ENCODE measurements at places on chromosomes 2 and 18.
A peak's percentile ranks its signal among the peaks of the same experiment; 100 is the strongest.

DNA sequence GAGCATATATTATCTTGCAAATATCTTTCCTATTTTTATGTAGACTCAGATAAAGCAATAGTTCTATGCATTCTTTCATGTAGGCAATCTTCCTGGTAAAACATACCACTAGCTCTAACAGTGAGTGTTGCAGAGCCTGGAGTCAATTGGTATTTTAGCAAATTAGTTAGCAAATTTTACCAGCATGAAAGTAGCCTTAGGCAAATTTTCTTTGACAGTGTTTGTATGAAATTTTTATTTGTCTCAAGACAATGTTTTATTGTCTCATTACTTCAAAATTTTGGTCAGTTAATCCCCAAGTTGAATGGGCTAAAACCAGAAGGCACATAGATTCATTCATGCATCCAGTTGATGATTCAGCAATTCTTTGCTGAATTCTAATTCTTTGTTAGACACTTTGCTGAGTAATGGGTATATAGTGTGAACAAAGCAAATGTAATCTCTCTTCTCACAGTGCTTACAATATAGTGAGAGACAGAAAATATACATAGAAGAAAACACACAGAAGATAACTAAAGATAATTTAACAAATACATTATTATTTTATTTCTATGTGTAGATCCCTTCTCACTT lies 27.1 kb downstream of the SLC38A11 start:
- DNase-seq = no peak

DNA sequence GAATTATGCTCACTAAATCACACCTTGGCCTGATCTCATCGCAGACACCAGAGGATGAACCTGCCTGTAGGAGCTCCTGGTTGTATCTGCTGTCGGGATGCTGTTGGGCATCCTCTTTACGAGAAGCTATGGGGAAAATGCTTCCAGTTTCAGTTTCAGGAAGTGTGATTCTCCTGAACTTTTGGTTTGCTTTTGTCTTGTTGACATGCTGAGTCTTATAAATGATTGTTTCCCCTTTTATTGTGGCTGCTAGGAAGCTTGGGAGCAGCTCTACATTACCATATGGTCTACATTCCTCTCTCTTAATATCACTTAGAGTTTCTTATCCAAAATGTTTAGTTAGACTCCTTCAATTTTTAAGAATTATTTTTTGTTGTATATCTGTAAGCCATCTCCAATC lies 227.5 kb downstream of the MTX2 start:
- no peak for DNase-seq

- peak; percentile 2 for DNase-seq
Observed at GRCh38 chr2:238644095-238645081, 203.5 kb upstream of the TWIST2 start.

DNA sequence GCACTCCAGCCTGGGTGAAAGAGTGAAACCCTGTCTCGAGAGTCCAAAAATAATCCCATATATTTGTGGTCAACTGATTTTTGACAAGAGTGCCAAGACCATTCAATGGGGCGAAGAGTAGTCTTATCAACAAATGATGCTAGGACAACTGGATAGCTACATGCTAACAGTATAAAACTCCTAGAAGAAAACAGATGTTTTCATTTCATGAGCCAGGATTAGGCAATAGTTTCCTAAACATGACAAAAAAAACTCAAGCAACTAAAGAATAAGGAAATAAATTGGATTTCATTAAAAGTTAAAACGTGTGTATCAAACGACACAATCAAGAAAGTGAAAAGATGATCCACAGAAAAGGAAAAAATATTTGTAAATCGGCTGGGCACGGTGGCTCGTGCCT lies 6.3 kb downstream of the LIMS2 start:
- DNase-seq = no peak

DNA sequence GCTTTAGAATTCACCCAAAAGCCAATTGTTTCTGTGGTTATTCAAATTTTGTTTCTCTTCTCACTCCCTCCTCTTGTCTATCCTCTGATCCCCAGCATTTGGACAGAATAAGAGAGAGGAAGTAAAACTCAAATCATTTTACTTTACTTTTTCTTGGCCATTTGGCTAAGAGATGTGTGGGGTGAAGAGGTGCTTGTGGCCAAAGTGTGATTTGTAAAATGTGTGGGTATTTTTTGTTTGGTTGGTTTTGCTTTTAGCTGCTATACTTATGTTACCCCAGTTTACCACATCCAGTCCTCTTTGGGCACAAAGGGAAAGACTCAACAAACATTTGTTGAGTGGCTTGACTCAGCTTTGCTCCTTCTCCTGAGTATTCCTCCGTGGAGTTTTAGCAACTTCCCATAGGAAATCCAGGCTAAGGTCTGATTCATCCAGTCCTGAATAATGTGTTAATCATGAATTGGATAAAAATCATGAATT lies 109.1 kb upstream of the CYP1B1 start:
- no peak for DNase-seq

DNA sequence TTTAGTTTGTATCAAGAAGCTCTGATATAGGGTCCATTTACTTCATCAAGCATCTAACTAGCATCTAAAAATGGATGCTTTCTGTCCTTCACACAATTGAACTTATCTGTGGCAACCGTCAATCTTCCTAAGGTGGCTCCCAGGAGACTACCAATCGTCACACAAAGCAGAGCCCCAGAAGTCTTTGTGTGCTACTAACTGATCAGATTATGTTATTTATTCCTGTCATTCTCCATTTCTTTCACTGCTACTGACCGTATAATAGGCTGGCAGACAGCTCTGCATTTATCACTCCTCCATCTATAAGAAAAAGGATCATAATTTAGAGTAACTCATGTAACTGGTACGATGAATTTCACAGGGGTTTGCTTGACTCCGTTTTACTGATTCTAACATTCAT lies 585.0 kb upstream of the NXPH2 start:
- no peak for DNase-seq

DNA sequence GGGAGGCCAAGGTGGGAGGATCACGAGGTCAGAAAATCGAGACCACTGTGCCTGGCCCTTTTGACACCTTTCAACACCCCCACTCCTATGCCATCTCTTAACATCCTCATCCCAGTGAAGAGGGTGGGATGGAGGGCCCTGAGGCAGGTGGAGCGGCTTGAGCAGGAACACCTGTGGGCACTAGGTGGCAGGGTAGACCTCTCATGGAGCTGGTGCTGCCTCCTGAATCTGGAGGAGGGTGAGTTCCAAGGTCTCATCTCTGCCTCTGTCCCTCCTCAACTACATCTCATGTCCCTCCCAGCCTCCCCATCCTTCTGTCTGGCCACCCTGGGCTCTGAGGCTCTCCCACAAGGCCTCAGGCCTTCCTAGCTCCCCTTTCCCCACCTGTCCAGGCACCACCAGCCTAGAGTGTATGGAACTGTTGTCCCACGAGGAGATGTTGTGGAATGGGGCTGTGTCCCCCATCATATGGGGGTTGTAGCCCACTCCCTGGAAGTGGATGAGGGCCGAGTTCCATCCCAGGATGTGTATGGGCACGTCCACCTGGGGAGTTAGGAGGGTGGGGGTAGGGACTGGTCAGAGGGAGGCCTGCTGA lies 17.0 kb upstream of the CRYBA2 start:
- no peak for DNase-seq

GRCh38 chr18:79378536-79379250 lies 17.0 kb upstream of the NFATC1 start:
- peak; percentile 70 for DNase-seq

DNA sequence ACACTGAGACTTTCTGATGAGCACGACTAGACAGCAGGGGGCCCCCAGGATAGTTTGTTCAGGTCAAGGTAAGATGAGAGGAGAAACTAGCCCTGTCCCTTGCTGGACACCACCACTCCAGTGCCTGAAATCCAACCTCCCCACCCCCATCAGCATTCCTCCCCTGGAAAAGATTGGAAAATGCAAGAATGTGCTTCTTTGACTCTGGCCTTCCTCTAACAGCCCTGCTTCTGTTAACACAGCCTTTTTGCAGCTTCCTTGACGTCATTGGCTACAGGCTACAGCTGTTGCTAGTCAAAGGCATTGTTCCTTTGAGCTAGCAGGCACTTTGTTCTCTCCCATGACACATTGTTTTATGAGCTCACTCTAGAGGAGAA lies 20.1 kb upstream of the LTBP1 start:
- DNase-seq = no peak

- DNase-seq = no peak
Observed at GRCh38 chr18:65526099-65526498, 224.7 kb upstream of the CDH7 start.

GRCh38 chr2:214574084-214574781 lies 163.4 kb downstream of the VWC2L start:
- peak; percentile 44 for DNase-seq

DNA sequence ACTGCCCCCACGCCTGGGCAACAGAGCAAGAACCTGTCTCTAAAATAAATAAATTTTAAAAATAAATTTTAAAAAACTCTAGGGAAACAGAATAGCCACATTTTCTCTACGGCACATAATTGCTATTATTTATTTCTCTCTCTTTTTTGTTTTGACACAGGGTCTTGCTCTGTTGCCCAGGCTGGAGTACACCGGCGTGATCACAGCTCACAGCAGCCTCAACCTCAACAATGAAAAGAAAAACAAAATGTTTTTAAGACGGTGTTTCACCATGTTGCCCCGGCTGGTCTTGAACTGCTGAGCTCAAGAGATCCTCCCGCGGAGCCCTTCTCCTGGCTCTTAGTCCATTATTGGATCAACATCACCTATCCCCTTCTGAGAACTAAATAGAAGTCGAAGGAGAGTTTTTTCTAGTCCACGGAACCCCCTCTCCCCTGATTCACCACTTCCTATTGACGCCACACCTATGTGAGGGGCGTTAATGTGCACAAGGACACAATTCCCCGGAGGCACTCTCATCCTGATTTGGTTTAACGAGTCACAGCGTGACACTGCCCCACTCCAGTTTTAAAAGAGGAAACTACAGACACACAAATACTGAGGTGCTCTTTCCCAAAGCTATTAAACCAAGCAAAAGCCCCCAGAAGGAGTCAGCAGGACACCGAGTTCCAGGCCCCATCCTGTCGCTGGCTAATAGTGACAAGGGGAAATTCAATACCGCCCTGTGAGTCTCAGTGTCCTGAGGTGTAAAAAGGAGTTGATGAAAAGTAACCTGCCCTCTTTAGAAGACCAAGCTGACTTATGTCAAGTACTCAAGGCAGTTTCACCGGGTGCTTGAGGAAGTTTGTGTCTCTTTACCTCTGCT lies 1.1 kb downstream of the NPC1 start:
- DNase-seq = peak; percentile 48

DNA sequence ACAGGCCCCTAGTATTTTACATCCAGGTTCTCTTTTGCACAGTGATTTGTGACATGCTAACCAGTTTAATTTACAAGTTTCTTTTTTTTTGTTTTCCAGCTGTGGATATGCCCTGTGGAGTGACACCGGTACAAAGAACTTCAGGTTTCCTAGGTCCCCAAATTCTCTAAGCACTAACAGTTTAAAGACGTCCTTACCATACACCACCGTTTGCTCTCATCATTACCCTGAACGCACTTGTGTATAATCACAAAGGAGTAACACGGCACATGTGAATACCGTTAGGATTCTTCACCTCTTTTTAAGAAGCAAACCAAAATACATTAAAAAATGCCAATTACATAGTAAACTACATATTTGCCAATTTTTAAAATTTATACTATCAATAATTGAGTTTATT lies 853 bp downstream of the LANCL1 start:
- DNase-seq = no peak

- DNase-seq = no peak
Observed at GRCh38 chr18:37572736-37573135, 7.1 kb upstream of the CELF4 start.

DNA sequence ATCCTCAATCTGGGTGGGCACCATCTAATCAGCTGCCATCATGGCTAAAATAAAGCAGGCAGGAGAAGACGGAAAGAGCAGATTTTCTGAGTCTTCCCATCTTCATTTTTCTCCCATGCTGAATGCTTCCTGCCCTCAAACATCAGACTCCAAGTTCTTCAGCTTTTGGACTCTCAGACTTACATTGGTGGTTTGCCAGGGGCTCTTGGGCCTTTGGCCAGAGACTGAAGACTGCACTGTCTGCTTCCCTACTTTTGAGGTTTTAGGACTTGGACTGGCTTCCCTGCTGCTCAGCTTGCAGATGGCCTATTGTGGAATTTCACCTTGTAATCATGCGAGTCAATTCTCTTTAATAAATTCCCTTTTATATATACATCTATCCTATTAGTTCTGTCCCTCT lies 36.6 kb downstream of the DIPK1C start:
- DNase-seq = no peak

DNA sequence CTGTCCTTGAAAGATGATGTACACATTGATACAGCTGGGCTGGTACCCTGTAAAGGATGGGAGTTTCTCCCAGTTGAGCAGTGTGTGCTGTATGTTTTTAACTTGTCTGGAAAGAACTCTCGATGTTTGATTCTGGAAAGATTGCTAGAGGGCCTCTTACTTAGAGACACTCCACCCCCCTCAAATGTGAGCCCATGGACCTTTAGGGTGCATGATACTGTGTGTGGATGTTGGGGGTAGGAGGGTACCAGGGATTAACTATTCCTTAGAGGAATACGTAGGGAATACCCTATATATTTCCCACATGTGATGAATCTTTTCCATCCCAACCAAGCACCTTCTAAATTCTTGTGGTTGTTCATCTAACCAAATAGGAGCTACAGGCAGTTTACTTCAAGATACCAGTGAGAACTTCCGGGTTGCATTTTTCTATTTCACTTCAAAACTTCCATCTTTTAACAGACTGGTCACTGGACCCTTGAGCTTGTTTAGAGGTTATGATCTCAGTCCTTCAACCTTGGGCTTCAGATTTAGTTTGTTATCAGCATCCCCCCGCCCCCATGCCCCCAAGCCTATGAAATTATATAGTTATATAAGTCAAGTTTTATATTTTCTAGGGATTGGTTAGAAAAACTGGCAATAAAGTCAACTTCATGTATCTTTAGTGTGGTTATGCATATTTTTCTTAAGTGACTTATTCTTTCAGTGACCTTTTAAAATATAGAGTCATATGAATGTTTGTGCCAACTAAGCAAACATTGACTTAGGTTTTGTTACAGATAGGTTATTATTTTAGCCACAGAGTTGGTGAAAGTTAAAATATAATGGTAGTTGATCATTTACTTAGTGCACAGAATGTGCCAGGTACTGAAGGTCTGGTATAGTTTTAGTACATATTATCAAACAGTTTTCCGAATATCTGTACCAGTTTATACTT lies 18.2 kb downstream of the AFTPH start:
- DNase-seq = no peak

GRCh38 chr2:66521291-66521922 lies 86.5 kb downstream of the MEIS1 start:
- DNase-seq = no peak

GRCh38 chr18:59032308-59032707 lies 107.4 kb upstream of the SEC11C start:
- DNase-seq = no peak

DNA sequence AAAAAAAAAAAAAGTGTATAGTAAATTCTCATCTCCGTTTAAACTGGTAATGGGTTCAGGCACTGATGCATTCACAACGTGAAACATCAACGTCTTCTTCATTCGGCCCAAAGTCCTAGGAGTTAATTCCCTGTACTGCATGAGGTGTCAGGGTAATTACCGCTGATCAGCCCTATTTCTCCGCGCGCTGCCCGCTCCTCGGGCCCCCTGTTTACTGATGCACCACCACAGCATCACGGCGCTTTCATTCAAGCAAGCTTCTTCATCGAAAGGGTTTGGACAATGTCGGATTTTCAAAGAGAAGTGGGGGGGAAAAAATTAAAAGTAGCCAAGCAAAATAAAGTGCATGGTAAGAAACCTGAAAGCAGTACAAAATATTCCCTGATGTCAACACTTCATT lies 352.0 kb upstream of the POU3F3 start:
- no peak for DNase-seq
